Stimulated activated CD8-positive, alpha-beta memory T cell treated with anti-CD3 and anti-CD28 coated beads, Interleukin-4, amount 100 ng/mL, for 1 hour (primary cell): ENCODE measurements at places on chromosomes 7 and 10.

GRCh38 chr10:100522945-100523344 lies 3.3 kb upstream of the SEC31B start:
- DNase-seq = no peak

DNA sequence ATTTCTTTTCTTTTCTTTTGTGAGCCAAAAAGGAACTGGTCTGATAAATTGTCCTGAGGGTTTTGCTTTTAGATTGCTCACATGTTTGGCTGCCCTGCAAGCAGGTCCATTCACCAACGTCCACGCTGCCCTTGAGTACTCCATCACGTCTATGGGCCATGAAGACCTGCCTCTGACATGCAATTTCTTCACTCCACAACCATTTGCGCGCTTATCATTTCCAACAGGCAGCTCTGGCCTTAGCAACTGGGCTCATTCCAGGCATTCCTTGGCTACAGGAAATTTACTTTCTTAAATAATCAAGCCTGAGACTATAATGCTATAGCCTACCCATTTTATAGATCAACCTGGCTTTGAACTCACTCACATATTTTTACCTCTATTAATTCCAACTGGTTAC lies 408.3 kb upstream of the C7orf33 start:
- no peak for DNase-seq

- no peak for DNase-seq
Observed at GRCh38 chr10:49180444-49180860, 7.7 kb downstream of the TMEM273 start.

DNA sequence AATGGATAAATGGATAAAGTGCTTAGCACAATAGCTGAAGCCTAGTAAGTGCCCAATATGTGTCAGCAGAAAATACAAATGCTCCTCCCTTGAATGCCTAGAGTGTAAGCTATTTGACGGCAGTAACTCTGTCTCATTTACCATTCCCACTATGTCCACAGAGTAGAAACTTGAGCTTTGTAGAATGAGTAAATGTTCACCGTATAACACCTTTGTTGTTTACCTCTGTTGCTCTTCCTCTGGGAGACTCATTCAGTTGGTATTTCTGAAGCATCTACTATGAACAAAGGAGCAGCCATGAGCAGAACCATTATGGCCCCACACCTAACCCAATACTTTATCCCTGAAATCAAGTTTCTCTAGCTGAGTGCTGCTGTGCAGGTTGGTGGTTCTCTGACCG lies 8.4 kb upstream of the SLC16A12 start:
- no peak for DNase-seq

DNA sequence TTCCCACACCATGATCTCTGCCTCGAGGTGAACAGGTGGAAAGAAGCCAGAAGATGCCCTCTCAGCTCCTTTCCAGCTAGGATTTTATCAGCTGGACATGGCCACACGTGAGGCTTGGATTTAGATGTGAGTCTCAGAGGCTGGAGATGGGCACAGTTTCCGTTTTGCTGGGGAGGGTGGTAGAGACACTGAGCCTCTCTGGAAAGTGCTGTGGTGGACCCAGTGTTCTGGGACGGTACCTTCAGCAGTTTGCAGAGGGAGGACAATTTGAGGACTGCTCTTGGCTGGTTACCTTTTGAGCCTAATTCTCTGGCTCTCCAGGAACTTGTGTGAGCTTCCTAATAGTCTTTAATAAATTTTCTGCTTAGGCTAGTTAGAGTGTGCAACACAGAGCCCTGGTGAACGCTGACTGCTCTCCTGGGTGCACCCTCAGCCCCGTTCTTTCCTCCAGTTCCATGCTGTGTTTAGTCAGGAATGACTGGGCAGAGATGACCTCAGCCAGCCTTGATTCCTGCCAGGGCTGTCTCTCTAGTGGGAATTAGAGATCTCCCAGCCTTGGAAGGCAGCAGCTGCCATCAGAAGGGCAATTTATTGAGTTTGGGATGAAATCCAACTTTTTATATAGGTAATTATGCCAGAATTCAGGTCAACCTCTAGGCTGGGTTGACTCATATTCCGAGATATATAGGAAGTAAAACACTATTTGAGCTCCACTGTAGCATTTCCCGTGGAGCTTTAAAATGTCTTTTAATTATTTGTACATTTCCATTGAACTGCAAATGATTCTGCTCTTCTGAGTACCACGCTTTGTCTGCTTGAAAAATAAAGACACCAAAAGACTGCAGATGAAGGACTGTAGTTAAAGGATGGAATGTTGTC lies 103.9 kb downstream of the GATA3 start:
- DNase-seq = no peak

DNA sequence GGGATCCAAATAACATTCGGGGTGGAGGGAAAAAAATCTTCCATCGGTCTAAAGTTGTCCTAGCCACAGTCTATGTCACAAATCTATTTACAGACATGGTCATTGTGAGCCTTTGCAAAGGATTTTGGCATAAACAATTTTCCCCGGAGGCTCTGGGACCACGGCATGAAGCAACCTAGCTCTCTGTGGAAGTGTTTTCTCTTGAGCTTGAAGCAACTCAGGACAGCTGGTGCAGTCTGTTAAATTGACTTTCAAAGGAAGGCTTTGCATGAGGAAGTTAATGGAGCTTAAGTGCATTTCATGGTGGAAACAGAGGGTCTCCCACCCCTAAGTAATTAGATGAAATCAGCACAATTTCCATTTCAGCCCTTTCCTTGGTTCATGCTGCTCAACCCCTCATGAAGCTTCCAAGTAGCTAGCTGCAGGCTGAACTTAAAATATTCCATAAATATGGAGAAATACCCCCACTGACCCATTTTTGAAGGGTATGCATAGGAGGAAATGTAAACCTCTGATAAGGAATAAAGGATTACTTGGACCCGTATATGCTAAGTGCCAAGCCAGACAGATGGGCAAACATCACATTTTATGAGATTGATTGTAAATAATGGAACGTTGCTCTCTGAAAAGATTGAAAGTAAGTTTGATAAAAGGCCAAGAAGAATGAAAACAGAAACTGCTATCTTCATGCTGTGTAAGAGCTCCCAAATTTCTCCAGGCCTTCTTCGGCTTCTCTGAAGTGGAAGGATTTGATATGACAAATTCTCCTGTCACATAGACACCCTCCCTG lies 39.9 kb downstream of the CCDC3 start:
- DNase-seq = no peak

- no peak for DNase-seq
Observed at GRCh38 chr10:117074621-117075020, 63.4 kb downstream of the VAX1 start.

DNA sequence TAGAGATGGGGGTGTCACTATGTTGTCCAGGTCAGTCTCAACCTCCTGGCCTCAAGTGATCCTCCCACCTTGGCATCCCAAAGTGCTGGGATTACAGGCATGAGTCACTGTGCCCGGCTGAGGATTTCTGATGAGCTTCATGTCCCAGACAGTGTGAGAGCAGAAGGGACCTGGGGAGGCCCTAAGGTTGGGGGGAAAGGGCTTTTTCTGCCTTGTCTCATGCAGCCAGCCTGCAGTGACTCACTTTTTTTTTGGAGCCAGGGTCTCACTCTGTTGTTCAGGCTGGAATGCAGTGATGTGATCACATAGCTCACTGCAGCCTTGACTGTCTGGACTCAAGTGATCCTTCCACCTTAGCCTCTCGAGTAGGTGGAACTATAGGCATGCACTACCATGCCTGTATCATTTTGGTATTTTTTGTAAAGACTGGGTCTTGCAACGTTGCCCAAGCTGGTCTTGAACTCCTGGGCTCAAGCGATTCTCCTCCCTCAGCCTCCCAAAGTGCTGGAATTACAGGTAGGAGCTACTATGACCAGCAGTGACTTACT lies 14.6 kb downstream of the COL26A1 start:
- DNase-seq = no peak
